ENCODE measurements at places on chromosomes 3 and 15. TPM values are rescaled to one million over a fixed set of nuclear protein-coding genes. Genes with fewer than 3 reads are reported as not detected.

Gene GOLGA8H
- not detected for total RNA-seq

Gene RNU5B-1
- total RNA-seq = not detected

Gene CLDN16
- not detected for total RNA-seq

Gene MAP3K13
- total RNA-seq = 17.6 TPM

Gene ITGA11
- 3.2 TPM for total RNA-seq

Gene SLC28A1
- total RNA-seq = not detected

Gene TEX9
- total RNA-seq = 1.5 TPM

Gene FANCD2
- 86.4 TPM for total RNA-seq

Gene C2CD4A
- total RNA-seq = 0.61 TPM

Gene PYGO1
- total RNA-seq = not detected

Gene FOXB1
- 0.53 TPM for total RNA-seq

Gene FETUB
- total RNA-seq = not detected

Gene ULK3
- 45.2 TPM for total RNA-seq

Gene C15orf62
- total RNA-seq = 0.58 TPM

Gene TIMMDC1
- 96.0 TPM for total RNA-seq

Gene FAM98B
- total RNA-seq = 54.2 TPM

Gene SMCO1
- total RNA-seq = not detected

Gene CYP19A1
- total RNA-seq = not detected

Gene TTC21A
- total RNA-seq = 1.8 TPM

Gene CAPN3
- total RNA-seq = 2.1 TPM

Gene ACTC1
- not detected for total RNA-seq

Gene MME
- 0.23 TPM for total RNA-seq

Gene CD96
- total RNA-seq = 40.8 TPM

Gene OR5K2
- not detected for total RNA-seq

Gene SERINC4
- 0.42 TPM for total RNA-seq

Gene AAGAB
- 43.9 TPM for total RNA-seq

Gene BUB1B
- 99.5 TPM for total RNA-seq

Gene NR1I2
- 0.27 TPM for total RNA-seq

Gene IL17RC
- total RNA-seq = 0.50 TPM

Gene PLCH1
- total RNA-seq = 0.16 TPM

Gene TLE3
- total RNA-seq = 97.6 TPM

Gene CLRN1
- total RNA-seq = not detected

Gene FRMD4B
- 8.0 TPM for total RNA-seq

Gene ANKRD63
- total RNA-seq = not detected

Gene RETNLB
- not detected for total RNA-seq

Gene SLC2A2
- not detected for total RNA-seq

Gene EPHA6
- not detected for total RNA-seq

Gene ECE2
- not detected for total RNA-seq

Gene TMEM207
- total RNA-seq = not detected

Gene NAALADL2
- 0.27 TPM for total RNA-seq

Gene GPR160
- total RNA-seq = 11.1 TPM

Gene ARHGEF26
- total RNA-seq = 0.16 TPM

Gene ARGFX
- not detected for total RNA-seq

Gene ACOX2
- not detected for total RNA-seq

Gene SELENOK
- 31.6 TPM for total RNA-seq

Gene ACSBG1
- total RNA-seq = 0.02 TPM

Gene TGM5
- total RNA-seq = not detected

Gene CISH
- 269 TPM for total RNA-seq

Gene SKIL
- total RNA-seq = 15.6 TPM

Gene TRAT1
- 22.5 TPM for total RNA-seq

Gene KLHL6
- total RNA-seq = 62.8 TPM

Gene GOLGA8A
- 165 TPM for total RNA-seq

Gene MYZAP
- 0.11 TPM for total RNA-seq

Gene NOX5
- total RNA-seq = not detected

Gene MAPK6
- 28.1 TPM for total RNA-seq
